Stimulated activated CD4-positive, alpha-beta T cell treated with anti-CD3 and anti-CD28 coated beads, Interleukin-2, amount 100 ng/mL, for 24 hours (primary cell): ENCODE measurements at places on chromosomes 7 and 10.

DNA sequence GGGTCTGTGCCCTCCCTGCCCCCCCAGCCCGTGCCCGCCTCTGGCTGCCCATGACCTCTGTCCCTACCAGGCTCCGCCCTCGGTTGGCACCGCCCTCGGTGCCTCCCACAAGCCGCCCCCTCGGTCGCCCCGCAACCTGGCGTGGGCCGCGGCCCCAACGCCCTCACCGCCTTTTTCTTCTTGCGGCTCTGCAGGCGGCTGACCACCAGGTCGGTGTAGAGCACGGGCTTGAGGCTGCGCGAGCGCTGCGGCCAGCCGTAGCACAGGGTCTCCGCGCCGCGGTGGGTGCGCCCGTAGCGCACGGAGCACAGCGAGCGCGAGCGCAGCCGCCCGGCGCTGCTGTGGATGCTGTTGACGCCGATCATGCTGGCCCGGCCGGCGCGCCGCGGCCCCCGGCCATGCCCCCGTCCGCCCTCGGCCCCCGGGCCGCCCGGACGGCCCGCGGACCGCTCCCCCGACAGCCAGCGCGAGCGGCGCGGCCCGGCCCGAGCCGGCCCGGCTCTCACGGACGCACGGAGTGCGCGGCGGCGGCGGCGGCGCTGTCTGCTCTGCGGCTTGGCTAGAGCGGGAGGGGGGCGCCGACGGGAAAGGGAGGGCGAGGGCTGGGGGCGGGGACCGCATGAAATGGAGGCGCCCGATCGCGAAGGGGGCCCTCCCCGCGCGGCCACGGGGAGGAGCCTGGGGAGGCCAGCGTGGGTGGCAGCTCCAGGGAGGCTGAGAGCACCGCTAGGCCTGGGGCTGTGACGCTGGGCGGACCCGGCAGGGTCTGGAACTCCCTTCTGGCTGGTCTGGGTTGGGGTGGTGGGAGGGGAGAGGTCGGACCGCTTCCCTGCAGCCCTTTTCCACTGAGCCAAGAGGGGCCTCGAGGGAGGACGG lies 9.6 kb downstream of the PSD start:
- DNase-seq = peak; percentile 81

DNA sequence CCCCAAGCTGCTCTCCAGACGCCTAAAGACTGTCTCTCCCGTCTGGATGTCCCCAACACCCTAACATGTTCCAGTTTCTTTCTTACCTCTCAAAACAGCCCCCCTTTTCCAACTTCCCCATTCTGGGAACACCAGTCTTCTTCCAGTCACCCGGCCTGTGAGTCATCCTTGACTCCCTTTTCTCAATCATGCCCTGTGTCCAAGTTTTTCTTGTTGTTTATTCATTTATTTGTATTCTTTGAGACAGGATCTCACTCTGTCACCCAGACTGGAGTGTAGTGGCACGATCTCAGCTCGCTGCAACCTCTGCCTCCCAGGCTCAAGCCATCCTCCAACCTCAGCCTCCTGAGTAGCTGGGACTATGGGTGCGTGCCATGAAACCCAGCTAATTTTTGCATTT lies 15.6 kb downstream of the SNX10 start:
- DNase-seq = no peak

GRCh38 chr10:44558521-44558920 lies 173.6 kb upstream of the CXCL12 start:
- DNase-seq = no peak

DNA sequence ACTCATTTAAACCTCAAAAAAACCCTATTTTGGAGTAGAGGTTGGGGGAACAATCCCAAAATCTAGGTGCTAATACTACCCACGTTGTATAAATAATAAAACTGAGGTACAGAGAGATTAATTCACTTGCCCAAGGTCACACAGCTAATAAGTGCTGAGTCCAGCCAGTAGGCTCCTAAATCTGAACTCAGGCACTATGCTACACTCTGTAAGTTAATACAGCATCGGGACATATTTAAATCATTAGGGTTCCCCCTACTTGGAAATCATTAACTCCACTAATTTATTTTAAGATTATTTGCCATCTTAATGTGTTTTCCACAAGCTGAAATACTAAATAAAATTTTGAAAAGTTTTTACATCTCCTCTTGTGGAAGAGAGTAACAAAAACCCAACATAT lies 24.2 kb downstream of the PIP4K2A start:
- no peak for DNase-seq

GRCh38 chr10:98391065-98391464 lies 23.9 kb downstream of the PYROXD2 start:
- no peak for DNase-seq

DNA sequence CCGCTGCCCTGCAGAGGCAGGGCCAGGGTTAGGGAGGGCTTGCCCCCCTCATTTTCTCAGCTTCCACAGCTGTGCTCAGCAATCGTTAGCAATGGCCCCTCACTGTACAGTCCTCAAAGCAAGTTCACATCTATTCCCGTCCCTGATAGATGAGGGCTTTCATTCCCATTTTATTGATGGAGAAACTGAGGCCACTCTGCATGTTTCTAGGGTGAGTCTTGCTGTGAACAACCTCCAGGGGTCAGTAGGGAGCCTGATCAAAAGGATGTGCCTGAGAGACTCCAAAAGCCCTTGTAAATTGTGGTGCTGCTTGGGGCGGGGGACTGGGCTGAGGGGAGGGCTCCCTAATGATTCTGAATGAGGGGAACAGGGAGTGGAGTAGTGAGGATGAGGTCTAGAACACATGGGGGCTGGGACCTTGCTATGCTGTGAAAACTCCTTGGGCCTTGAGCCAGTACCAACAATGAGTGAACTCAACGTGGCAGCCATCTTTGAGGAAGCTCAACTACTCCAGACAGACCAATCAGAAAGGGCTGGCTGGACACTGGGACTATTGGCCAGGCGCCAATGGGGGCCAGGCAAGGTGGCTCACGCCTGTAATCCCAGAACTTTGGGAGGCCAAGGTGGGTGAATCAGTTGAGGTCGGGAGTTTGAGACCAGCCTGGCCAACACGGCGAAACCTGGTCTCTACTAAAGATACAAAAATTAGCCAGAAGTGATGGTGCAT lies 6.7 kb upstream of the GRIFIN start:
- no peak for DNase-seq

GRCh38 chr7:101882595-101883564 lies 65.5 kb downstream of the CUX1 start:
- no peak for DNase-seq

DNA sequence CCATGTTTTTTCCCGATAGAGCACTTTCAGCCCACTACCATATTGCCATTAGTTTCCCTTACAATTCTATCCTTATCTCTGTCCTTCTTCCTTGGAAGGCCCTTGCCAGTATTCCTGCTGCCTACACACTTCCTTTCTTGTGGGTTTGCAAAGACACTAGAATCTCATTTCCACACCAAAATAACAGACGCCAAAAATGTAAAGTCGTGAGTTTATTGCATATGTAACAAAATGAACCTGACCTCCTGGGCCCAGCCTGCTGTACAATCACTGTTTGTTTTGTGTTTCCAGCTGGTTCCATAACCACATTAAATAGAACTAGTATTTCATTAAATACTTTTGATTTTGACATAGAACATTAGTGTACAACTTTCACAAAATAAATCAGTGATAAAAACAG lies 116.7 kb downstream of the SMURF1 start:
- no peak for DNase-seq

DNA sequence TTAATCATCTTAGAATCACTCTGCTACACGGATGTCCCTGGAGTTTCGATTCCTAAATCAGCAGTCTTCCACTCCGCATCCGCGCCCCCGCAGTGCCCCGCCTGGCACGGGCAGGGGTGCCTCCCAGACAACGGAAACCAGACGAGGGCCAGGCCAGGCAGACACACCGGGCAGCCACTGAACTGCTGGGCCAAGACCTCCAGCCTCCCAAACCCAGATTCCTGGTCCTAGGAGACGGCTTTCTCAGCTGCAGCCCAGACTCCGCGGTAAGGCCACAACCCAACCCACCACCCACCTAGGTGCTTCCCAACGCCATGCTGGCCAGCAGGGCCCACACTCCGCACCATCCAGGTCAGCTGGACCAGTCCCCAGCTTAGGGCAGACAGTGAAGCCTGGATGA lies 33.2 kb downstream of the MAD1L1 start:
- DNase-seq = no peak

- DNase-seq = no peak
Observed at GRCh38 chr7:115494529-115495147, 535.9 kb downstream of the TFEC start.

DNA sequence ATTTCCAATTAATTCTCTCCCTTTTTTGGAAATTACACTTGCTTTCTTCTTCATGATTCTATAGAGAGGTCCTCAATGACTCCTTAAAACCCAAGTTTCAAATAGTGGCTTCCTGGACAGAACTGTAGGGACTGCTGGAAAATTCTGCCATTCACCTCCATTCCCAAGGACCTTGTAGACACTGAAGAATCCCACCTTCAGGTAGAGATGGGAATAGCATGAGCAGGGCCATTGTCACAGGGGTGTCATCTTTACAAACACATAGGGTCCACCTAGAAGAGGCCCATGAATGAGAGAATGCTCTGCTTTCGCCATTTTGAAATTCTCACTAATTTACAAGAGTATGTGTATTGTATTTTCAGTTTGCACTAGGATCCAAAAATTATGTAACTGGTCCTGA lies 701.7 kb upstream of the CELF2 start:
- no peak for DNase-seq

GRCh38 chr10:18473424-18474117 lies 177.8 kb downstream of the NSUN6 start:
- no peak for DNase-seq

DNA sequence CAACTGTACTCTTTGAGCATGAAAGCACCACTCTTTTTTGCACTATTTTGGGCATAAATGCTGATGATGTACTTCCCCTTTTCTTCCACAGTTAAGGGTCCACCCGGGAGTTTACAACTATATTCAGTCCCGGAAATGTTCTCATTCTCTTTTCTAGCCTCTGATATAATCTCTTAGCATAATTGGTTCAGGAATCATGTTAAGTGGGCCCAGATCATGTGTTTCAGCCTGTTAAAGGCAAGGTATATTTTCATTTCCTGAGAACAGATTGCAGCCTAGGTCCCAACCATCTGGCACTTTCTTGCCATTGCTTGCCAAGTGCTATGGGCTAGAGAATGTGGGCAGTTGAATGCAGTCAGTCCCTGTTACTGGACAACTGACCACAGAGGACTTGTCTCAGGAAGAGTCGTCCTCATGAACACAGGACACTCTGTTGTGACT lies 111.4 kb upstream of the GLCCI1 start:
- DNase-seq = no peak

GRCh38 chr10:43866712-43867111 lies 218.0 kb upstream of the ZNF32 start:
- DNase-seq = no peak

- DNase-seq = no peak
Observed at GRCh38 chr7:132678656-132679055, 102.4 kb upstream of the PLXNA4 start.

DNA sequence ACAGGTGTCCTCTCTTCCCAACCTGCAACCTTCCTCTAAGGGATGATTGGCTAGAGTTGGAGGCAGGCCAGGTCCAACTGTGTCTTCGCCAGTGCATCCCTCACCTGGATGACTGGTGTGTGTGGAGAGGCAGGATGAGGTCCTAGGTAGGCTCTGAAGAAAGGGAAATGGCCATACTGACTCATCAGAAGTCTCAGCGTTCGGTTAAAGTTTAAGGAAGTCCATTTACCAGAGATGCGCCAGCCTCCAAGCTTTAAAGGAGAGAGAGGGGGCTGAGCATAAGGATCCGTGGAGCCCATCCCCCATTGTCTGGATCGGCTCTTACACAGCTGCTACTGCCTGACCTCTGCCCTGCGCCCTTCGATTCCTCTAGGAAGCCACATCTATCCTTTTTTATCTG lies 4.4 kb downstream of the KEL start:
- DNase-seq = no peak

GRCh38 chr7:101173752-101174244 lies 6.3 kb downstream of the NAT16 start:
- DNase-seq = peak; percentile 69

DNA sequence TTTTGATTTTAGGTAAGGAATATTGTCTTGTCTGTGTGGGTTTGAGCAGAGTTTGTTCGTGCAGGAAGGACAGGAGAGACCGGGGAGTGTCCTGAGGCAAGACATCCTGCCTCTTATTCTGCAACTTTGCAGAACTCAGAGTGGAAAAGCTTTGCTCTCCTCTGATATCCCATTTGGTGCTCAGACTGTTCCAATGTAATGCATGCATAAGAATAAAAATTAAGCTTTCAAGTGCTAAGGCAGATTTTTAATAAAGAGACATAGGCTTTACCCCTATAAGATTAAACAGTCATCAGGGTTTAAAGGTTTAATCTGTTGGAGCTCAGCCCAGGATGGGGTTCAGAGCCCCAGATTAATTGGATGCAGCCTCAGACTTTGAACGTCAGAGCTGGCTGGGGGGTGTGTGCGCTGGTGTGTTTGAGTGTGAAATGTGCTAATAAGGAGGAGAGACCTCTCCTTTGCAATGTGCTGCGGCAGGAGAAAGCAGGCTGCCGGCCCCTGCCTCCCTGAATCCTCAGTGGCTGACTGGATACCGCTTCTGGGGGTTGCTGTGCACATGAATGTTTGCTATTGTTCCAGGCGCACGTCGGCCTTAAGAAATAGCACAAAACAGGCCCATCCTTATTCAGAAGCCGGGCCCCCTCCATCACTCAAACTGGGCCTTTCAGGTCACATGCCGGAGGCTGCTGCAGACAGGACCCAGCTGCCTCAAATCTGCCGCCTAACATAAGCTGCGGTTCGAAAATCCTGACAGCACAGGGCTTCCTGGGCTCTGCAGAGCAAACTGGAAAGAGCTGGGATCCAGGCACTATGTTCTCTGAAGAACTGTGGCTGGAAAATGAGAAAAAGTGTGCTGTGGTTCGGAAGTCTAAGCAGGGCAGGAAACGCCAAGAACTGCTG lies 84.1 kb upstream of the PRR15 start:
- DNase-seq = no peak

DNA sequence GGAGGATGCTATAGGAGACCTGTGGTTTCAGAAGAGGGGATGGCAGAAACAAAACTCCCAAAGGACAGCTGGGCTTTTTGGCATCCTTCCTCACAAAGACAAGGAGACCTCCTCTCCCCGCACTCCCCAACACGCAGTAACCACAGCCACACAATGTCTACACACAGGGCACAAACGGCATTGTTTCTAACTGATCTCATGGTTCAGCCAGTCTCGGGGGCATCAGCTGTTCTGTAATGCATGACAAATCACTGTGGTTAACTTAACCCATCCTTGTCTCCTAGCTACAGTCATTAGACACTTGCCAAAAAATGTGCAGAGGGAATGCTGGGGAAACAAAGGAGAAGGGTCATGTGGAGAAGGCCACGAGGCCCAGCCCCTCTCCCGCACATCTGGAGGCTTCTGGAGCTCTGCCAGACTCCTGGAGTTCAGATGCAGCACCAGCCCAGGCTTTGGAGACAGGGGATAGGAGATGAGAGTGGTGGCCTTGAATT lies 7.6 kb upstream of the ADAMTS14 start:
- DNase-seq = no peak

- no peak for DNase-seq
Observed at GRCh38 chr7:157813741-157814661, 477.2 kb downstream of the DNAJB6 start.

- no peak for DNase-seq
Observed at GRCh38 chr7:106901828-106902441, 36.9 kb downstream of the PIK3CG start.

- DNase-seq = no peak
Observed at GRCh38 chr10:14378387-14378960, 47.8 kb upstream of the FRMD4A start.
